Inflammatory macrophage treated with lipopolysaccharide for 1 hour (primary cell): ENCODE measurements at places on chromosomes 6 and 20.

DNA sequence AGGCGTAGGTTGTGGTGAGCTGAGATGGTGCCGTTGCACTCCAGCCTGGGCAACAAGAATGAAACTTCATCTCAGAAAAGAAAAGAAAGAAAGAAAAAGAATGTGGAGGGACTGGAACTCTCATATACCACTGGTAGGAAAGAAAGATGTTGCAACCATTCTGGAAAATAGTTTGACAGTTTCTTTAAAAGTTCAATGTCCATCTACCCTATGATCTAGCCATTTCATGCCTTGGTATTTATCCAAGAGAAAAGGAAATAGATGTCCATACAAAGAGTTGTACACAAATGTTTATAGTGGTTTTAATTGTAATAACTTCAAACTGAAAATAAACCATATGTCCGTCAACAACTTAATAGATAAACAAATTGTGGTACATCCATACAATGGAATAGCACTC lies 190.1 kb upstream of the ZNF217 start:
- DNase-seq: no peak

- peak; percentile 13 for DNase-seq
Observed at GRCh38 chr6:27830212-27830599, 82.0 kb downstream of the OR2B2 start.

DNA sequence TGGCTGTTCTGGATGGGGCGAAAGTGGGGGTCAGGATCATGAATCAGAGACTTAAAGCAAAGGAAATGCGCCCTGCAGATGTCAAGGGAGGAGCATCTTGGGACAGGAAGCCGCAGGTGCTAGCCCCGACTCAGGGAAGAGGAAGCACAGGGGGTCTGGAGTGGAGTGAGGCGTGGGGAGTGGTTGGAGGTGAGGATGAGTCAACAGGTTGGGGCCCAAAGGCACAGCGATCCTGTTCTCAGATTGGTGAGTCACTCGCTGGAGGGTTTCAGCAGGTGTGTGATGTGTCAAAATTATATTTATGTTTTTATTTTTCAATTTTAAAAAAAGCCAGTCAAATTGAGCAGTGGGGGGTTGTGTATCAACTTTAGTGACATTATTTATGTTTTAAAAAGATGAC lies 19.0 kb downstream of the PACSIN1 start:
- no peak for DNase-seq

GRCh38 chr6:1383729-1384548 lies 5.4 kb upstream of the FOXF2 start:
- DNase-seq: no peak

DNA sequence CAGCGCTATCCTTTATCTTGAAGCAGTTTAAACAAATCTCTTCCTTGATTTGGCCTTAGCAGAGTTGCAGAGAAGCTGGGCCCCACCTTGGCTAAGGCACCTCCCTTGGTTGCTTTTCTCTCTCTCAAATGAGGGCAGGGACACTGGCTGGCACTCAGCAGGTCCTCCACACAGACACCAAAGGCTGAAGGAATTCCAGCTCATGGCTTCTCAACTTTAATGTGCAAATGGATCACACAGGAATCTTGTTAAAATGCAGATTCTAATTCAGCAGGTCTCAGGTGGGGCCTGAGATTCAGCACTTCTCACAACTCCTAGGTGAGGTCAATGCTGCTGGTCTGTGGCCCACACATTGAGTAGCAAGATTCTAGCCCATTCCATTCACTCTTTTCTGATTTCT lies 25.7 kb downstream of the RIMS4 start:
- DNase-seq: no peak

- no peak for DNase-seq
Observed at GRCh38 chr6:137489046-137490005, 4.9 kb downstream of the OLIG3 start.

DNA sequence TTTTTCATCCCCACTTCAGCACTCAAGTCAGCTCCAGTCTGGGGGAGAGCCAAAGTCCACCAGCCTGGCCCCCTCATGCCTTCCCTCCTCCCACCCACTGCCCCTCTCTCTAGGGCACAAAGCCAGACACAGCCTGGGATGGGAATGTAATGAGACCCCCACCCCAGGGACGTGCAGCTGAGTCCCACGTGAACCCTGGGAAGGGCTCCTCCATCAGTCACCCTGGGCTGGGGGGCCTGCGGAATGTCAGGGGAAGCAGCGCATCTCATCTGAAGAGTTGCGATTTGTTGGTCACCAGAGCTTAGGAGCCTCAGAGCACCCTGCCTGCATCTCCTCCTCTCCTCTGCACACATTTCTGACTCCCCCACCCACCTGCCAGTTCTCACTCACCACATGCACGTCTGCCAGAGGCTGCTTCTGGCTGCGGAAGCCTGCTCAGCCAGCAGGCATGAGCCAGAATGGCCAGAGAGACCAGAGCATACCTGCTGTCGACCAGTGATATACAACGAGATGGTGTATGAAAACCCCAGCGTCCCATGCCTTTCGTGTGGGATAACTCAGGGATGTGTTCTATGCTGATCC lies 167.1 kb upstream of the TOP1 start:
- no peak for DNase-seq

- DNase-seq: no peak
Observed at GRCh38 chr6:36381502-36382389, 5.7 kb downstream of the ETV7 start.

- DNase-seq: no peak
Observed at GRCh38 chr6:9458424-9458823, 956.5 kb downstream of the TFAP2A start.

DNA sequence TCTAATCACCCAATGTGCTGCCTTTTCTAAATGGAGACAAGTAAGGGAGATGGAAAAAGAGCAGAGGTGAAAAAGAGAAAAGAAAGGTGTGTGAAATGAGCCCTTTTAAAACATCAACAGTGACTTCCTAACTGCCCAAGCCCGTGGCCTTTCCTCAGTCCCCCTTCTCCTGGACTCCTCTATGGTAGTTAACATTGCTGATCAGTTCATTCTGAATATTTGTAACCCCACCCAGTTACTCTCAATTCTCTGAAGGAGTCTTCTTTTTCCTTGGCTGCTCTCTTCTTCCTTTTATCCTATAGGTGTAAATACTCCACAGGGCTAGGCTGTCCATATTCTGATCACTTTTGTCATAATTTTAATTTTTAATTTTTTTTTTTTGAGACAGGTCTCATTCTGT lies 27.1 kb downstream of the TAF11 start:
- no peak for DNase-seq

DNA sequence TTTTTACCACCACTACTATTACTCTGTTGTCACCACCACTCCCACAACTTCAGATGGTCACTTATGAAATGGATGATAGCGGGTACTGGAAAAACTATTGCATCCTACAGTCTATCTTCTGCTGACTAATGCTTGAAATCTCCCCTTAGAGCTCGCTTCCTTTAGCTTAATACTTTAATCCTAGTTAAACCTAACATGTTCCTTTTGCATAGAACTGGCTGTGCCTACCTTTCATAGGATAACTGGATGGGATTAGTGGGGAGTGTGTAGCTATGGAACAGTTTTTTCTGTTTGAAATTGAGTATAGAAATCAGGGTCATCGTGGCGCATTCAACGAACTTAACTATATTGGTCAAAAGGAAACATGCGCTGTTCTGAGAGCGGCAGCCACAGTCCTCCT lies 294.7 kb downstream of the FARS2 start:
- no peak for DNase-seq

- DNase-seq: no peak
Observed at GRCh38 chr6:156416391-156416790, 360.8 kb upstream of the ARID1B start.

DNA sequence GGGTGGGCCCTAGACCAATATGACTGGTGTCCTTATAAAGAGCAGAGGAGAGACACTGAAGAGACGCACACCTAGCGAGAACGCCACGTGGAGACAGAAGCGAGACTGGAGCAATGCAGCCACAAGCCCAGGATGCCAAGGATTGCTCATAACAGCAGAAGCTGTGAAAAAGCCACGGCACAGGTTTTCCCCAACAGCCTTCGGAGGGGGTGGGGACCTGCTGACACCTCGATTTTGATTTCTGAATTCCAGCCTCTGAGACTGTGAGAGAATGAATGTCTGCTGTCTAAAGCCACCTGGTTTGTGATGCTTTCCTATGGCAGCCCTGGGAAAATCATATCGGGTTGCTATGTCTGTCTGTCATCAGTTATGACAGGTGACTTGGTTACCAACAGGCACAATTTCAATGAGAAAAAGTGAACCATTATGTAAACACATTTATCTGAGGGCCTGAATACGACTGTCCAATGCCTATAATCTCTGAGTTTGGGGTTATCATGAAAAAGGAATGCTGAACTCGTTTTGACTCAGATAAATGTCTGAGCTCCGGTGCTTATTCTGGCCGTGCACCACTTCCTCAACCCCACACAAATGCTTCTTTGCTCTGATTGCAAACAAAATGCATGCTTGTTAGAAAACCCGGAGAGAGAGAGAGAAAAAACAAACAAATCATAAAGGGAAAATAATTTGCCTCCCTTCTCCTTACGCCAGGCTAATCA lies 769.7 kb downstream of the PTPRT start:
- DNase-seq: no peak

DNA sequence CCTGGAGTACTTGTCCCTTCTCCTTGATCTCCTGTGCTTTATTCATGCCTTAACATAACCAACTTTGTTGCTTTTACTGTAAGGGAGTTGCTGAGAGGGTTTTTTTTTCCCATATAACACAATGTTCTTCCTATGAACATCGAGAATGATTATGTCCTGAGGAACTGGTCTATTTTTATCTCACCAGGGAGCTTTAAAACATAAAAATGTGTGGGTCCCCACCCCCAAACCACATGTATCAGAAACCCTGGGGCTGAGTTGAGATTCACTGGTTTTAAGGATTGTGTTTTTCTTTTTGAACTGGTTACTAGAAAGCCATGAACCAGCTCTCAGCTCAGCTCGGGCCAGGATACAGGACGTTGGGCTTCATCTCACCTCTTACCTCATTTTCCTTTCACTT lies 118.5 kb upstream of the JAG1 start:
- no peak for DNase-seq

DNA sequence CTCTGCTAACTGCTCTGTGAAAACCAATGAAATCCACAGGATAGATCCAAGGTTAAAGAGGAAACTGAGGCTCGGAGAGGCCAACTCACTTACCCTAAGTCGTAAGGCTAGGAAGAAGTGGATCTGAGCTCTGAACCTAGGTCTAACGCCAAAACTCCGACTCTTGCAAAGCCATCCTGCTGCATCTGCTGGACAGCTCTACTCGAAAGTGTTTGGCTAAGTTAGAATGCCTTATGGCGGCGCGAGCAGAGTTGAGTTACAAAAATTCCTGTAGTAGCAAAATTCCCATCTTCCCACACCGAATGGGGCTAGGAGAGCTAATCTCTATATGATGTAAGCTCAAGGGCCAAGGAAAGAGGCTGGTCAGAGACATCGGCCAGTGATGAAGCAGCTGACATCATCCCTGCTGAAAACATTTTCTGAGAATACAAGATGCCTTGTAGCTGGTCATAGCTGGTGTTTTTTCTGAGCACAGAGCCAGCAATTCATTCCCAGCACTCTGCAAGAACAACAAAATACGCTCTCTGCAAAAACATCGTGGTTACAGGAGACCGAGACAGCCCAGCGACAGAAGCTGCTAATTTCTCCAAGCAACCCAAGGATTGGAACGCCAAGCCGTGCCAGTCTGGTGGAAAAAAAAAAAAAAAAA lies 1.8 kb downstream of the SPATA2 start:
- DNase-seq: peak; percentile 30

DNA sequence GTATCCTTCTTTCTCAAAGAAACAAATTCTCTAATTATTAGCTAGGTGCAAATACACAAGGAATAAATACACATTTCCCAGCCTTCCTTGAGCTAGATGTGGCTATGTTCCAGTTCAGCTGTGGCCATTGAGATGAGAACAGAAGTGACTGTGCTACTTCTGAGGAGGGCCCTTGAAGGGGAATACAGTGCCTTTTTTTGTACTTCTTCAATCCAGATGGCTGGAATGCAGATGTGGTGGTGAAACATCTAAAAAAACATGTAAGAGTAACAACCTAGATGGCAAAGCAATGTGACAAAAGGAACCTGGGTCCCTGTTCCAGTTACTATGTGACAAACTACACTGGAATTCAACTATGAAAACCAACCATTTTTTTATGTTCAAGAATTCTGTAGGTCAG lies 115.4 kb upstream of the DST start:
- no peak for DNase-seq

GRCh38 chr6:142746524-142746923 lies 198.5 kb downstream of the HIVEP2 start:
- DNase-seq: no peak

DNA sequence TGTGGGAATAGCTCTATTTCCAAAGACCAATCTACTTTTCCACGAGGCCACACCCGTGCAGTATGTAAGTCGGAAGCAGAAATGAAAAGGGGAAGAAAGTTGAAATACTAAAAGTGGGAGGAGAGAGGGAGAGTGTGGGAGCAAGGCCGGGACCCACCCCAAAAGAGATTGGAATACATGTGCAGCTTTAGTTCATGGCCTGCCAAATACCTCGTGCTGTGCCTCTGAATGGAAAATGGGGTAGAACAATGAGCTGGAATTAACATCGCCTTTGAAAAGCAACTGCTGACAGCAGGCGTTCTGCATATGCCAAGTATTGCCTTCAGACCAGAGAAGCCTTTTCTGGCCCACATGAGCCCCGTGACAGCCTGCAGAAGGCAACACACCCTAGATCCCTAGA lies 155.6 kb downstream of the CD83 start:
- peak; percentile 56 for DNase-seq

GRCh38 chr20:60630609-60631008 lies 621.5 kb upstream of the CDH4 start:
- DNase-seq: no peak

GRCh38 chr6:159221486-159222170 lies 52.4 kb downstream of the FNDC1 start:
- no peak for DNase-seq

- DNase-seq: no peak
Observed at GRCh38 chr6:24710519-24711303, 8.2 kb downstream of the C6orf62 start.

DNA sequence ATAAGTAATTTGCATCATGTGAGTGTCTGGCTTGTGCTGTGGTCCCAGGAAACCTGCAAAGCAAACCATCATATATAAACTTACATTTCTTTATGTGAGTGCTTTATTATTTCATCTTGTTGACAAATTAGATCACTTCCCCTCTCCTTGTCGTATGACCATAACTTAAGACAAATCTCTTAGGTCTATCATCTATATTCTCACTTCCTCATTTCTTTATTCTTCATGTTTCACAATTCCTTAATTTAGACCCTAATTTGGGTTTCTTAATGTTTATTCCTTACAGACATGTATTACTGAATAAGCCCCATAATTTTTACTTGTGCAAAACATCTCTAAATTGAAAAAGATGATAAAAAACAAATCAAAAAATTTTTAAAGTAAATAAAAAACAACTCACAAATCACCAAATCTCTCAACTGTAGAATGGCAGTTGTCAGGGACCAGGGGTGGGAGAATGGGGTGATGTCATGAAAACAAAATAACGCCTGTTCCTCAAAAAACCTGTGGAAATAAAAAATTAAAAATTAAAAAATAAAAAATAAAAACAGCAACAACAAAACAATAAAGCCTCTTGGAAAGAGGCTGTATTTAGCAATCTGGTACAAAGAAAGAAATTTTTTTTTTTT lies 49.5 kb upstream of the FBXO30 start:
- DNase-seq: peak; percentile 63

GRCh38 chr20:31856516-31856915 lies 11.1 kb upstream of the FOXS1 start:
- no peak for DNase-seq
